Natural killer cell (primary cell): ENCODE measurements at places on chromosomes 11 and 22.

GRCh38 chr22:36363349-36363981 lies 24.3 kb downstream of the MYH9 start:
- H3K36me3 ChIP-seq = peaks cover 15% of the 10 kb centered on the region
- no peak overlapping the region for H3K4me3 ChIP-seq
- peak overlapping the region; percentile 84 for H3K27ac ChIP-seq
- H3K27me3 ChIP-seq = no peaks in the 10 kb centered on the region

GRCh38 chr11:8459711-8460399 lies 134.2 kb downstream of the STK33 start:
- H3K4me3 ChIP-seq = no peak overlapping the region
- no peak for DNase-seq
- H3K27ac ChIP-seq = no peak overlapping the region
- no peaks in the 10 kb centered on the region for H3K27me3 ChIP-seq
- H3K4me1 ChIP-seq = no peaks in the 10 kb centered on the region

DNA sequence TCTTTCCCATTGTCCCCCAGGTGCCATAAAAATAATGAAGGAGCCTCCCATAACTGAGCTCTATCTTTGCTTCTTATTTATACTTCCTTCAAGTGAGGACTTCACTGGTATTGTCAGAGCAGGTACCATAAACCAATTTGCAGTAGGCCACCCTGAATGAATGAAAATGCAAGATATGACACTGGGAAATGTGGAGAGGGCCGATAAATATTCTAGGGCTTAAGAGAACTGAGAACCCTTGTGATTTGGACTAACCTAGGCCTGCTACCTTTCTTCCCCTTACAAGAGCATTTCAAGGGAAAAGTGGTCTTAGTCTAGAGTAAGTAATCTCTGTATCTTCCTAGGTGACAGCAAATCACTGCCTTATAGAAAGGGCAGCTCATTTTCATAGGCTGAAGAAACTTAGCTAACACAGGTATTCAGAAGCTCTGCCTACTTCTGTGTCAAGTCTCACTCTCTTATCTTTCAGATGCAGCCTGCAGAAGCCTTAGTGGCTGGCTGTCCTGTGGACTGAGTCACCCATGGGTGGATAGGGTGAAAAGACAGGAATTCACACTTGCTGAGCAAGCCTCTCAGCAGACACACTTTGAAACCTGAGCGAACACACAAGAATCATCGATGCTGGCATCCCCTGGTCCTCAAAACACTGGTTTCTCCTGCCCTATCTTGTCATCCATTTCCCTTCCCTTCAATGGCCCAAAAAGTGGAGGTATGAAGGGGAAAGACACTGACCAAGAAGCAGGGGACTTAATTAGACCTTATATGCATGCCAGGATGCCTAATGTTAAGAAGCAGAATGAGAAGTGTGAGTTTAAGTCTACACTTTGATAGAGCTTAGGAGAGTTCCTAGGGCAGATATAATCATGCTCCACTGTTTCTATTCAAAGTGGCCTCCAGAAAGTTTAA lies 15.2 kb downstream of the NRIP3 start:
- H3K4me1 ChIP-seq = no peaks in the 10 kb centered on the region
- DNase-seq = no peak
- no peak overlapping the region for H3K4me3 ChIP-seq

DNA sequence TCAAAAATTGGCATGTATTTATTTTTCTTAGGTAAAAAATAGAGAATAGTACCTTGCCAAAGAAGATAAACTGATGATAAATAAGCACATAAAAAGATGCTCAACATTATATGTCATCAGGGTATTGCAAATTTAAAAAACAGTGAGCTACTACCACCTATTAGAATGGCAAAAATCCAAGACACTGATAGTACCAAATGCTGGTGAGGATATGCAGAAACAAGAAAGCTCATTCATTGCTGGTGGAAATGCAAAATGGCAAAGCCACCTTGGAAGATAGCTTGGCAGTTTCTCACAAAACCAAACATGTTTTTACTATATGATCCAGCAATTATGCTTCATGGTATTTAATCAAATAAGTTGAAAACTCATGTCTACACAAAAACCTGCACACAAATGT lies 46.4 kb upstream of the EED start:
- peaks cover 6% of the 10 kb centered on the region for H3K4me1 ChIP-seq
- H3K27me3 ChIP-seq = no peaks in the 10 kb centered on the region
- H3K36me3 ChIP-seq = no peaks in the 10 kb centered on the region
- H3K4me3 ChIP-seq = no peak overlapping the region

GRCh38 chr22:40204321-40205116 lies 26.8 kb downstream of the TNRC6B start:
- no peaks in the 10 kb centered on the region for H3K36me3 ChIP-seq
- H3K4me3 ChIP-seq = no peak overlapping the region
- H3K27me3 ChIP-seq = no peaks in the 10 kb centered on the region
- peaks cover 26% of the 10 kb centered on the region for H3K4me1 ChIP-seq

GRCh38 chr11:128759597-128759996 lies 65.7 kb downstream of the FLI1 start:
- H3K27ac ChIP-seq = no peak overlapping the region
- DNase-seq = no peak
- no peak overlapping the region for H3K4me3 ChIP-seq
- peaks cover 48% of the 10 kb centered on the region for H3K4me1 ChIP-seq

DNA sequence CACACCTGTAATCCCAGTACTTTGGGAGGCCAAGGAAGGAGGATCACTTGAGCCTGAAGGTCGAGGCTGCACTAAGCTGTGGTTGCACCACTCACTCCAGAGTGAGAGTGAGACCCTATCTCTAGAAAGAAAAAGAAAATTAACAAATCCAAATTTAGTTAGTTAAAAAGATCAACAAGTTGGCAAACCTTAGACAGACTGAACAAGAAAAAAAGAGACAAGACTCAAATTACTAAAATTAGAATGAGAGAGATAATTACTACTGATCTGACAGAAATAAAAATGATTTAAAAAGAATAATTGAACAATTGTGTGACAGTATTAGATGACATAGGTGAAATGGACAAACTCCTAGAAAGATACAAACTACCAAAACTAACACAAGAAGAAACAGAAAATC lies 13.6 kb downstream of the CHEK2 start:
- DNase-seq = no peak
- no peak overlapping the region for H3K27ac ChIP-seq
- peaks cover 2% of the 10 kb centered on the region for H3K36me3 ChIP-seq
- no peaks in the 10 kb centered on the region for H3K27me3 ChIP-seq

DNA sequence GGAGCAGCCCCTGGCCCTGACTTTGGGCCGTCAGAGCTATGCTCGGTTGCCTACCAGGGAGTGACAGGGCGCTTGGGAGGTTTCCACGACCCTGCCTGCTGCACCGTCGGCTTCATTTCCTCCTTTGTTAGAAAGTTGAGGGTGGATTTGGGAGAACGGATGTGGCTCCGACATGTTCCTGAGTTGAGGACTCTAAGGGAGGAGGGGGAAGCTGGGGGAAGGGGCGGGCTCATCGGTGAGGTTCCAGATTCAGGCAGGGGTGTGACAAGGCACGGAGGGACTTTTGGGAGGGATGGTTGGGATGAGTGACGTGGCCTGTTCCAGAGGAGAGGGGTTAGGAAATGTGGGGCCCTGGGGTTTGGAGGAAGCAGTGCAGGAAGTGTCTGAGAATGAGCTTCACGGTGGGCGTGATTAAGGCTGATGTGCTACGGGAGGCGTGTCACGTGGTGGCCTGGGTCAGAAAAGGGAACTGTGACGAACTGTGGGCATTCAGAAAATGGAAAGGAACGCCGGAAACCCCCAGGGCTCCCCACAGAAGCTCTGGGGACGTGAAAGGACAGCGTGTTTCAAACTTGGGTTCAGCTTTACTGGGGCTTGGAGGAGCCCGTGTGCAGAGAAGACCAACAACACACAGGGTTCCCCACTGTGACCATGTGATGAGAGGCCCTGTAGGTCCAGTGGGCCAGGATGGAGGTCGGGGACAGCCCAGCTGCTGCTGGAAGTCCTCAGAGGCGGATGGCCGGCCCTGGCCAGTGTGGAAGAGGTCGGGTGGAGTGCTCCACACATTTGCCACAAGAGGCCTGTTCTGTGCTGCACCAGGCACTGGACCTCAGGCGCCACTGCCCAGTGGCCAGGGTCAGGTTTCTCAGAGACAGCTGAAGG lies 2.8 kb downstream of the PARVB start:
- peak; percentile 91 for DNase-seq
- H3K27me3 ChIP-seq = no peaks in the 10 kb centered on the region
- H3K4me1 ChIP-seq = peaks cover 44% of the 10 kb centered on the region
- H3K36me3 ChIP-seq = no peaks in the 10 kb centered on the region

- peaks cover 16% of the 10 kb centered on the region for H3K27me3 ChIP-seq
- peak; percentile 57 for DNase-seq
- peaks cover 19% of the 10 kb centered on the region for H3K4me1 ChIP-seq
- H3K27ac ChIP-seq = no peak overlapping the region
Observed at GRCh38 chr22:42368379-42369249, 63.6 kb downstream of the NFAM1 start.

DNA sequence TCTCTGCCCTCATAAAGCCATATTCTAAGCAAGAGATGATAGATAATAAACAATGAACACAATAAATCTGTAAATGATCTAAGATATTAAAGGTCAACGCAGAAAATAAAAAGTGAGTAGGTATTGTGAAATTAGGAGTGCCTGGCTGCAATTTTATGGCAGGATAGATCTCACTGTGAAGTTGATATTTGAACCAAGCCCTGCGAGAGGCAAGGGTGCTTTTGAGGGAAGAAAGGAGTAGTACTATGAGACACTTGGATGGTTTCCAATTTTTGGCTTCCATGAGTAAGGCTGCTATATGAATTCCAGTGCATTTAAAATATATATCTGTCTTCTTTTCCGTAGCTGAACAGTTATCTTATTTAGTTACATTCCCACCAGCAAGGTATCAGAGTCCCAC lies 720.0 kb upstream of the CNTN5 start:
- no peak for DNase-seq
- H3K36me3 ChIP-seq = no peaks in the 10 kb centered on the region
- no peaks in the 10 kb centered on the region for H3K27me3 ChIP-seq

DNA sequence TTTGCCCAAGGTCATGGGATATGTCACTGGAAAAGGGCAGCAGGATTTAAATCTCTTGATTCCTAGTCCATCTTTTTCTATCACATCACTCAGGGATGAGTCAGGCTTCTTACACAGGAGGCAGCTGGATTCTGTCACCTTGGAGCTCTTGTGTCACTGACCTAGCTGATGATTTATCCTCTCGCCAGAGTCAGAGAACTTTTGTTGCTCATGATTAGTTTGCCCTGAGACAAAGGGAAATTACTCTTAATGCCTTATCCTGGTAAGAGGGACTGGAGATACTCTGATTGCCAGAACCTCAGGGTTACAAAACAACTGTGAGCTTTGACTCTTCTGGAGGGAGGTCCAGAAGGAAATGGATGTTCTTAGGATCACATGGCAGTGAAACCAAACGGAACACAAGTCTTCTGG lies 10.1 kb downstream of the COA4 start:
- peaks cover 1% of the 10 kb centered on the region for H3K36me3 ChIP-seq
- H3K27ac ChIP-seq = no peak overlapping the region
- H3K27me3 ChIP-seq = no peaks in the 10 kb centered on the region
- H3K4me3 ChIP-seq = no peak overlapping the region
- H3K4me1 ChIP-seq = no peaks in the 10 kb centered on the region

DNA sequence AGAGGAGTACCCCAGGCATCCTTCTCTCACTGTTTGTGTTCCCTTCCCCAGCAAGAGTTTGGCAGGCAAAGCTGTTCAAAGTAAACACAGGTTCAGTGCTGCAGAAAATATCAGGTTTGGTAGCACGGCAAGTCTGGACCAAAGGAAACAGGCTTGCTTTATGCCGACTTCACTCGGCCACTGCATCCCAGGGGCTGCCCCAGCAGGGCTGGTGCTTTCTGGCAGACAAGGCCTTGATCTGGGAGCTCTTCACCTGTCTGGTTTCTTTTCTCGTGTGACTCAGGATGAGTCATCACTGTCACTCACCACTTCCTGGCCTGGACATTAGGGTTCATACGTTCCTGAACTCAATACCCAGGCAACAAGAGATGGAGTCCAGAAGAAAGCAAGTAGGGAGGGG lies 52.6 kb upstream of the NAV2 start:
- no peak overlapping the region for H3K4me3 ChIP-seq
- DNase-seq = peak; percentile 23
- peaks cover 6% of the 10 kb centered on the region for H3K4me1 ChIP-seq
- no peaks in the 10 kb centered on the region for H3K27me3 ChIP-seq
- no peaks in the 10 kb centered on the region for H3K36me3 ChIP-seq

DNA sequence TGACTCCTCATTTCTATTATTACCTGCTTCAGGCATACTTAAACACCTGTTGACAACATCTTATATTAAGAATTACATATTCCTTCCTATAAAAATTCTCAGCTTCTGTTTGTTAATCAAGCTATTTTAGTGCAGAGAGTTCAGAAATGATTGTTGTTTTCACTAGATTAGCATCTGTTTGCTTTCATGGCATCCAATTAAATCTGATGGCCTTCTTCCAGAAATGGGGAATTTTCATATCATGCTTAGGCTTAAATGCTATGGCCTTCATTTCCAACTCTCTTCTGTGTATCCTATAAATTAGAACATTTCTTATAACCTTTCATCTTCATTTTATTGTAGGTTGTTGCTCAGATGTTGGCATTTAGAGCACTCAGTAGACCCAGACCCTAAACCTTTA lies 180.0 kb downstream of the WNT11 start:
- H3K4me3 ChIP-seq = no peak overlapping the region
- no peak overlapping the region for H3K27ac ChIP-seq
- no peak for DNase-seq
- H3K36me3 ChIP-seq = no peaks in the 10 kb centered on the region

DNA sequence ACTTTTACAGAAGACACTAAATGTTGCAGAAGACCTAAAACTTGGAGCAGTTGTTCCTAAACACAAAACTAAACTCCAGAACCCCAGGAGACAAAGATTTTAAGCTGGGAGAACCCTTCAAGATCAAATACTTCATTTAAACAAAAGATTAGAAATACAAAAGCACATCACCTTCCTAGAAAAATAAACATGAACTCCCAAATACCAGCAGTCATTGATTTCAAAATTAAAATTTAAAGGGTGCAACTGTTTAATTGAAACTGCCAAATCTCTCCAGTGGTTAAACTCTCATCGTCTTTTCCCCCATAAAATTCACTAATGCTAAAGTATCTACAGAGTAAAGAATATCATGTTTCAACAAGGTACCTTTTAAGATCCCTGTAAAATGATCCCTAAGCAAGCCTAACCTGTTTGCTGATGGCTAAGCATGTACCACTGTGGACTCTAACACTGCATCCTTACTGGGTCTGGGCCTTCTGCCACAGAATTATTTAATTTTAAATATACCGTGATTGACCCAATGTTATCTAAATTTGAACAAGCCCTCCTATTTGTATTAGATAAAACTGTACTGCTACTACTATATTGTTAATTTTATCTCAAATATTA lies 53.7 kb upstream of the CCDC34 start:
- H3K36me3 ChIP-seq = no peaks in the 10 kb centered on the region
- no peaks in the 10 kb centered on the region for H3K4me1 ChIP-seq
- no peak overlapping the region for H3K27ac ChIP-seq
- no peak for DNase-seq
- H3K4me3 ChIP-seq = no peak overlapping the region

GRCh38 chr22:42180349-42180842 lies 49.8 kb upstream of the CYP2D6 start:
- peaks cover 10% of the 10 kb centered on the region for H3K36me3 ChIP-seq
- H3K27me3 ChIP-seq = no peaks in the 10 kb centered on the region
- peaks cover 19% of the 10 kb centered on the region for H3K4me1 ChIP-seq
